ENCODE measurements at places on chromosomes 6 and 20. TPM values are rescaled to one million over a fixed set of nuclear protein-coding genes. Genes with fewer than 3 reads are reported as not detected.

PSMA7 gene
- total RNA-seq = 178 TPM

SLC17A2 gene
- not detected for total RNA-seq

DNA sequence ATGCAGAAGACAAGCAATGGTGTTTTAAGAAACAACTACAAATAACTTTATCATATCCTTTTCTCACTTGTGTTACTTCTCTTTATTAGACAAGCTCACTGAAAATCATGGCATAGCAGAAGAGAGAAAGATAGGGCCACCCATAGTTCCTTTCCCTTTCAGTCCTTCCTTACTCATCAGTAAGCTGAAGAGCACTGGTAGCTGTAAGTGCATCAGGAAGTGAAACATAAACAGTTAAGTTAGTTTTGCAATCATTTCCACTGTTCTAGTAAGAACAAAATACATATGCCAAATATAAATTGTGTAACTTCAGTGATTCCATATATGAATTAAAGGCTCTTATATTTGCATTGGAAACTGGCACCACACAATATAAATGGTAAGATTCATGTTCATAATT, 220.1 kb downstream of the HACE1 start:
- no peak for DNase-seq

BCAS1 gene
- 152 TPM for total RNA-seq

LBP gene
- not detected for total RNA-seq

PPP1R18 gene
- total RNA-seq = 6.3 TPM

DNA sequence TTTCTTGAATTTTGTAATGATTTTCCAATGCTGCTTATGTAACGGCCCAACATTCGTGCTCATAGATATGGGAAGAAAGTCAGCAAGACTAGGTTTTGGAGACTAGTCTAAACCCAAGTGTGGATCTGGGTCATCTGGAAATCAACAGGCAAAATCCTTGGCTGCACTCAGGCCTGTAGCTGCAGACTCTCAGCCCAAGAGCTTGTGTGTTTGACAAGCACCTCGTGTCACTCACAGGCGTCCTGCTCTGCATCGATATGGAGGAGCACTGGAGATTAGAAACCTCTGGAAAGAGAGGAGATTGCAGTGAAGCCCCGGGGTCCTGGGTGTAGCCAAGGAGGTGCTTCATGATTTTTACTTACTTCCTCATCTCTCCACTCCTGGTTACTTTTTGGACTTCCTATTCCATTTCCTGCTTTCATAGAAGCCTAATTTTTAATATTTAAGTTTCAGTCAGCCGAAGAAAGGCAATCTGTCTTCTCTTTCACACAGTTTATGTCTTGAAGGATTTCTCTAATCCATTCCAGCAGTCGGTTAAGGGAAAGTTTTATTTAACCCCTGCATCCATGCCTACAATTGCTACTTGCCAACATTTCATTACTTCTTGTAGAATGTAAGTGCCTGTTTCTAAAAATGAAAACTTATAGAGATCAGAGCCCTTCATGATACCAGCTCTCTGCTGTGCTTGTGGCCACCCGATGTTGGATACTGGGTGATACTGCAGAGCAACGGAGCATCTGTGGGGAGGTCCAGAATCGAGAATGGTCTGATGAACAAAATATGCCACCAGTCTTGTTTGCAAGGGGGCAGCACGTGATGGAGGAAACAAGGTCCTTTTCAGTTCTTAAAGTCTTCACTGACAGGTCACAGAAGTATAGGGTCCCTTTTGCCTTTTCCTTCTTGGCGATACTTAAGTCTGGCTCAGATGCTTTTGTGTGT, 296.3 kb downstream of the QKI start:
- DNase-seq = no peak

PPP1R3G gene
- 1.6 TPM for total RNA-seq

DNA sequence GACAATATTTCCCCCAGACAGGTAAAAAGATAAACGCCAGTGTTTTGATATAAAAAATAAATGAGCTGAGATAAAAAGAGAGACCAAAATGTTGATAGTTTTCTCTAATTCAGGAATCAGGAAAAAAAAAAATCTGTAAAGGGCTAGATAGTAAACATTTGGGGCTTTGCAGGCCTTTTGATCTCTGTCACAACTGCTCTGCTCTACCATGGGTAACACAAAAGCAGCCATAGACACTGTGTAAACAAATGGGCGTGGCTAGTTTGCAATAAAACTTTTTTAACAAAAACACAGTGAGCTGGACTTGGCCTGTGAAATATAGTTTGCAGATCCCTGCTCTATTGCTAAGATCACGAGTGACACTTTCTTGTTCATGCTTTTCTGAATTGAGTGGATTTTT, 219.1 kb upstream of the STXBP5 start:
- no peak for DNase-seq

ATAT1 gene
- 11.3 TPM for total RNA-seq

GRCh38 chr6:112296122-112296521, 41.8 kb upstream of the LAMA4 start:
- DNase-seq = no peak

DNA sequence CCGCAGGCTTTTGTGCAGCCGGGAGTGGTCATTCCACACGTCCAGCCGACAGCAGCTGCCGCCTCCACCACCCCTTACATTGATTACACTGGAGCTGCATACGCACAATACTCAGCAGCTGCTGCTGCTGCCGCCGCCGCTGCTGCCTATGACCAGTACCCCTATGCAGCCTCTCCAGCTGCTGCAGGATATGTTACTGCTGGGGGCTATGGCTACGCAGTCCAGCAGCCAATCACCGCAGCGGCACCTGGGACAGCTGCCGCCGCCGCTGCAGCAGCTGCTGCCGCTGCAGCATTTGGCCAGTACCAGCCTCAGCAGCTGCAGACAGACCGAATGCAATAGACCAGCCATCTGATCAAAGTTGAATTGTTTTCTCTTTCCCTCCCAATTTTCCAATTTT, 10.6 kb downstream of the RBM24 start:
- DNase-seq = no peak

DNA sequence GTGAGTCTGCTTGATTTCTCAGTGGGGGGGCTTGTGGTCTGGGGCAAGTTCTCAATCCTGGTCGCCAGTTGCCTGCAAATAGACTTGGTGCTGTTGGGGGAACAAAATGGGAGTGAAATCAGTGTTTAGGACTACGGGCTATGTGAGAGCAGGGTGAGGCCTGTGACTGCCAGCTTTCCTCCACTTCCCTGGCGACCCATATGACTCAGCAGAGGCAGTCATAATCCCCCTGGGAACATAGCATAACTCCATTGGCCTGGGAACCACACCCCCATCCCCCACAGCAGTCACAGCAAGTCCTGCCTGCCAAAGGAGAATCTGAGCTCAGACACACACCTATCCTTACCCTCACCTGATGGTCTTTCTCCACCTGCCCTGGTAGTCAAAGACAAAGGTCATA, 387.9 kb downstream of the LMBRD1 start:
- DNase-seq = no peak

NDUFAF4 gene
- 43.3 TPM for total RNA-seq

DNA sequence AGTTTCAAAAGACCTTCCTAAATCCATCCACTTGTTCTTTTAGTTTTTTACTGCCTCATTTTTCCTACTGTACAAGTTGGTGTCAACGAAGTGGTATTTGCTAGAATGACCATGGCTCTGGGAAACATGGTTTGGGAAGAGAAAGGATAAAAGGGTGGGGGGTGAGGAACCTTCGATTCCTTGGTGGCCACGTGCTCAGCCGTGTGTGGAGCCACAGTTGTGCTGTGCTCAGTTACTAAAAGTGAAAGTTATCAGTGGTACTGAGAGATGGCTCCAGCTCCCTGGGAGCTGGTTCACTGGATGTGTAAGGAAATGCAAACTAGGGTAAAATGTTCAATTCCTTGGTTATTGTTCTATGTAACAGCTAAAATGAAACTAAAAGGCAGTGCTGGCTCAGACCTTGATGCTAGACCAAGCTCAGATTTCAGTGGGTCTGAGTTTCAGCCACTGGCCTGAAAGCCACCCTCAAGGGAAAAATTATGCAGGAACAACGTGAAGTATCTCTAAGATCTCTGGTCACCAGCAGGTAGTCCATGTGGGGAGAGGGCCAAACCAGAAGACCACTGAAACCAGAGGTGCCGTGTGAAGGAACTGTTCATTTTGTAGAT, 7.4 kb upstream of the SLC22A2 start:
- DNase-seq = no peak

GRCh38 chr20:47111576-47111975, 216.9 kb downstream of the EYA2 start:
- DNase-seq = no peak

DNA sequence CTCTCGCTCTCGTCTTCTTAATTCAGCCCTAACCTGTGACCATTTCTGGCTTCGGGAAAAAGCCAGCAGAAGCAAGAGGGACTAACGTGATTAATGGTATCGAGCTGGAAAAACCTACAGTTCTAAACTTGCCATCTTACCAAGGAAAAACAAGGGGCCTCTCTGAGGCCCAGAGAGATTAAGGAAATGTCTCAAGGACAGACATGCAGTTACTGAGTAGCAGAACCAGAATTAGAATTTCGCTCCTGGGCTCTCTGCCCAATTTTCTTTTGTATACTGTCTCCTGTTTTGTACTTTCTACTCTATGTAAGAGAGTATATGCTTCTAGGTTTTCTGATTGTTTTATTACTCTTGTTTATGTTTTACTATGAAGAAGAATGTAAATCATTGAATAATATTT, 67.8 kb upstream of the LTV1 start:
- DNase-seq = no peak

DNA sequence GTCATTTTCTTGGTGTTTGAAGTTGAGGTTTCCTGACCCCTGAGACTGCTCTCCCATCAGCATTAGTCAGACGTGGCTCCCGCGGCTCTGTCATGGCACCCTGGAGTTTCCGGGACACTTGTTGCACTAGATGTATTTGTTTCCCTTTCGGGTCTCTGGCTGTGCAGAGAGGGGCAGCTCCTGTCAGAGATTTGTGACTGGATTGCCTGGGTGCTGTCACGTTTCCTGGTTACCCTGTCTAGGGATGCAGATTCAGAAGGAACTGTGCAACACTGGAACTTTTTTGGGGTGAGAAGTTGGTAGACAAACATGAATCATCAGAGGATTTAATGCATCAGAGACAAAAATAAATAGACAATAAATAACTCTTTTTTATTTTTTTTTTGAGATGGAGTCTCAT, 431.8 kb upstream of the MAN1A1 start:
- no peak for DNase-seq

DNA sequence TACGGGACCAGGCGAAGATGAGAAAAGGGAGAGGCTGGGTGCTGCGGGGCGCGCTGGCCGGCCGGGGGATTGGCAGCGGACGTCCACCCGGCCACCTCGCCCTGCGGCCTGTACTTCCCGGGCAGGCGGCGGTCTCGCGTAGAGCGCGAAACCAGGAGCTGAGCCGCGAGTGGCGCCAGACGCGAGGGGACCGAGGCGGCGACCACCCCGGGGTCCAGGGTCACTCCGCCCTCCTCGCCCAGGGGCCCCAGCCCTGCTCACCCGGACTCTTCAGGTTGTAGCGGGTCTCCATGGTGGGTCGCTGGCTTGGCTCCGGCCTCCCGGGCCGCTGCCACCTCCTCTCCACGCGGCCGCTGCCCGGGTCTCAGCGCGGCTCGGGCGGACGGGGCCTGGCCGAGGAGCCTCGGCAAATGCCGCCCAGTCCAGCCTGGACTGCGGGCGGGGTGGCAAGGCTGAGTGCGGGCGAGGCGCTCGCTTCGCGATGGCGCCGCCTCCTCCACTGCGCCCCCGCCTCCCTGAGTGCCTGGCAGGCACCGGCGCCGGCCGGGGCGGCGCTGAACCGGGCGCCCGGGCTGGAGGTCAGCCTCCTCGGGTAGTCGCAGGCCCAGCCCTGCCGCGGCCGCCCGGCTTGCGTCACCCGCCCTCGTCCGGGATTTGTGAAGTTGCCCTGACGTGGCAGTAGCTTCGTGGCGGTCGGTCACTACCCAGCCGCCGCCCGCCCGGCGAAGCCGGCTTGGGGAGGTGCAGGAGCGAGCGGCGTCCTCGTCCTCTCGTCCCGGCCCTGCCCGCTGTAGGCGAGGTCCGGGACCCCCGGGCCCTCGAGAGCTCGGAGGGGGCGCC, at the start of gene UBE2J1:
TSS of gene UBE2J1 (minus strand) at position 445 of the 840 bp plus-strand sequence. CDS start at position 292, 153 bp downstream.
- peak; percentile 96 for DNase-seq

- DNase-seq = no peak
Observed at GRCh38 chr6:121443971-121444541, 8.6 kb downstream of the GJA1 start.

DNA sequence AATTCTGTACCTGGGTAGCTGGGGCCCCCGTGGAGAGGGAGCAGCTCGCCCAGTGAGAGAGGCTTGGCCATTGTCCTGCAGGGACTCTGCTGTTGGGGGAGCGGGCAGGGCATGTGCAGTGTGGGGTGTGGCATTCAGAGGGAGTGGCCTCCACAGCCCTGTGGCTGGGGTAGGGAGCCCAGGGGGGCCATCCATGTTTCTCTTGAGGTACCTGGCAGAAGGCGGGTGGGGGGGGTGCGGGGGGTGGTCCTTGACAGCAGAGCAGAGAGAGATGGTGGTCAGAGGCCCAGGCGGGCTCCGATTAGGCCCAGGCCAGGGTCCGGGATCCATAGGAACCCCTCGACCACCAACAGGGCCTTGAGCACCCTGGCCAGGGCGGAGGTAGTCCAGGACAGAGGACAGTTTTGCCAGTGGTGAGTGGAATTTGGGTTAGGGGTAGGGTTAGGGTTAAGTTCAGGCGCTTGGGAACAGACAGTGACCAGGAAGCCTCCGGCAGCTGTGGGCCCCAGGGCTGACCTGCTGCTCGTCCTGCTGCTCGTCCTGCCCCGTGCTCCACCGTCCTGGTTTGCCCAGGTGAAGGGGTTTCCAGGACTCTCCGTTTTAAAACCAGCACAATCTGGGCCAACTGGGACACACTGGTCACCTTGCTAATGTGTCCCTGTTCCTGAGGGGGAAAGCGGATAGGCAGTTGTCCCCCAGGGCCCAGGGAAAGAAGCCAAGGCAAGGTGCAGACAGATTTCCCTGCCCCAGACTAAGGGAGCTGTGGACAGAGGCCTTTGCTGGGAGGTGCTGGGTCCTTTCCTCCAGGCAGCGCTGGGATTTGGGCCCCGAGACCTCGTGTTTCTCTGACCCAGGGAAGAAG, 24.8 kb upstream of the MYT1 start:
- DNase-seq = peak; percentile 16

DNA sequence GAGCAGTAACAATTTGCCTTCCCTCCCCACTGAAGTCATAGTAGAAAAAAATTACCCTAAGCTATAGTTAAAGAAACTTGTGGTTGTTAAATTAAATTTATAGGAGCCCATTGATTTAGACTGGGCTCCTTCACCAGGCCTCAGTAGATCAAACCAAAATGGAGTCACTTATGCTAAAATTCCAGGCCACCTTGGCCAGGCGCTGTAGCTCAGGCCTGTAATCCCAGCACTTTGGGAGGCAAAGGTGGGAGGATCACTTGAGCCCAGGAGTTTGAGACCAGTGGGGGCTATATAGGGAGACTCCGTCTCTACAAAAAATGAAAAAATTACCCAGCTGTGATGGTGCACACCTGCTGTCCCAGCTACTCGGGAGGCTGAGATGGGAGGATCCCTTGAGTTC, 15.0 kb upstream of the GMNN start:
- no peak for DNase-seq
